ENCODE measurements at places on chromosomes 4 and X.

DNA sequence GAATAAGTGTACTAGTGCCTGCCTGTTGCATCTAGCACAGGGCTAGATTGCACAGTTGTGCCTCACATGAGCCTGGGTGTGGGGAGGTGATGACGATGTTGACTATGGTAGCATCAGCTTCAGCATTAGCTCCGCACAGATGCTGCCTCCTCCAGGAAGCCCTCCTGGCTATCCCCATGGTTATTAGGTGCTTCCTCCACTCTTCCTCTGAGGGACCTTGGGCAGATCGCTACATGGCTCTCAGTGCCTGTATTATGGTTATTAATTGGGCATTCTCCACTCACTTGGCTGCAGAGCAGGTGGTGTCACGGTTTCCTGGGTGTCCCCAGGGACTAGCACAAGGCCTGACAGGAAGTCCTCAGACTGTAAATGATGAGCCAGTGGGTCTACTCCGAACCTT lies 325.6 kb downstream of the ARHGAP10 start:
- DNase-seq, result no peak

DNA sequence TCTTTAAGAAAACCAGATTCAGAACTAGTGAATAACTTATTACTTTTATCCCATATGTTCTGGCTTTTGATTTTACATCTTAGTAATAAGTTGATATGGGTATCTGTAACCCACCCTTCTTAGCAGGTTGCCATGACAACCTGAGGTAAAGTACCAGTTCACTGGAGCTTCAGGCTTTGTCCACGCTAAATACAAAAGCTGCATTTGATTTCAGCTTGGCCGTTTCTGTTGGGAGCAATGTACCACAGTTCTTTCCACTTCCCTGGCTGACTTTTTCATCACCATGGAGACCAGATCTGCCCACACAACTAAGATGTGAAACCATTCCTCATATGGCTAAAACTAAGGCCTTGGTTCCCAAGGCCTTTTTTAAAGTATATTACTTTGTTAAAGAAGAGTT lies 26.1 kb downstream of the KLHL34 start:
- no peak for DNase-seq

GRCh38 chrX:130702867-130703707 lies 199.9 kb downstream of the ENOX2 start:
- DNase-seq, result peak; percentile 20

- no peak for DNase-seq
Observed at GRCh38 chr4:152697284-152698088, 17.7 kb upstream of the TMEM154 start.

DNA sequence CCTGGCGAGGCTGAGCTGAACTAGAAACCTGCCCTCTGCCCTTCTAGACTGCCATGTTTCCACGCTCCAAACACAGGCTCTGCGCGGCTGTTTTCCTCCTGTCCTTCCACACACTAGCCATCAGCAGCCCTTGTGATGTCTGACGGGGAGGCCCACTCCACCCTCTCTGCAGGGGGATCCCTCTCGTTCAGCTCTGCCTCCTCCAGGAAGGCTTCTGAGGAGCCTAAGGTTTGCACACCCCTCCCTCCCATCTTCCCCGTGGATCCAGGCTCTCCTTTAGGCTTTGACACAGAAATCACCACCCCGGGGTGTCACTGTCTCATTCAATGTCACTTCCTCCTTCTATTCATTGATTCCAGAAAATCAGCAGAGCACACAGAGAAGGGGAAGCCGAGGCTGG lies 38.6 kb upstream of the CRMP1 start:
- DNase-seq, result no peak

DNA sequence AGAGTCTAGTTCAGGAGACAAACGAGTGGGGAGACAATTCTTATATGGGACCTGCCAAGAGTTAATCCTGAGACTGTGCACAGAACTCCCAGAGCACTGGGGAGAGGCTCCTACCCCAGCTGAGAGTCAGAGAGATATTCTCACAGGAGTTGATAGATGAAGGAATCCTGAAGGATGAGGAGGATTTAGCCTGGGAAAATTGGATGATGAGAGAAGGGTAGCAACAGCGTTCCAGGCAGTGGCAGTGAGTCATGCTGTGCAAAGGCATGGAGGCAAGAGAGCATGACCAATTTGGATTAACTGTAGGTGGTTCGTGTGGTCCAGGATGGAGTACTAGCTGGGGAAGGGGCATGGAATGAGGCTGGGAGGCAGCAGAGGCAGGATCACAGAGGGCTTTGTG lies 318.6 kb downstream of the LDB2 start:
- peak; percentile 56 for DNase-seq

- DNase-seq, result no peak
Observed at GRCh38 chrX:17376431-17377077, 1.6 kb downstream of the NHS start.

- DNase-seq, result no peak
Observed at GRCh38 chrX:71195964-71196649, 26.9 kb upstream of the GJB1 start.

DNA sequence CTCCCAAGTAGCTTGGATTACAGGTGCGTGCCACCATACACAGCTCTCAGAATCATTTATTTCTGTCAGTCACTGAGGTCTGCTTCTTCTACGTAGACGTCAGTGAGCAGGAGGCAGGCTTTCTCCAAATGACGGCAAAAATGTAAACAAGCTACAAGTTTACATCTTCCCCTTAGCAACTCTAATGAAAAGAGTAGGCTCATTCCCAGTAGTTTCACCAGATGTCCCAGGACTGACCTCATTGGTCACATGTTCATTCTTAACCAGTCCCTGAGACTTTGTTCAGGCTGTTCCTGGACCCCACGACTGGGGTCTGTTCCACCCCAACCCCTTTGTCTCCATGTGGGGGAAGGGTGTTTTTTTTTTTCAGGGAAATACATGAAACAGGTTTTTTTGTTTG lies 67.1 kb downstream of the TENM3 start:
- no peak for DNase-seq

- DNase-seq, result peak; percentile 87
Observed at GRCh38 chr4:40579983-40580382, 49.7 kb downstream of the RBM47 start.
